ENCODE measurements at places on chromosomes 12 and 14.

DNA sequence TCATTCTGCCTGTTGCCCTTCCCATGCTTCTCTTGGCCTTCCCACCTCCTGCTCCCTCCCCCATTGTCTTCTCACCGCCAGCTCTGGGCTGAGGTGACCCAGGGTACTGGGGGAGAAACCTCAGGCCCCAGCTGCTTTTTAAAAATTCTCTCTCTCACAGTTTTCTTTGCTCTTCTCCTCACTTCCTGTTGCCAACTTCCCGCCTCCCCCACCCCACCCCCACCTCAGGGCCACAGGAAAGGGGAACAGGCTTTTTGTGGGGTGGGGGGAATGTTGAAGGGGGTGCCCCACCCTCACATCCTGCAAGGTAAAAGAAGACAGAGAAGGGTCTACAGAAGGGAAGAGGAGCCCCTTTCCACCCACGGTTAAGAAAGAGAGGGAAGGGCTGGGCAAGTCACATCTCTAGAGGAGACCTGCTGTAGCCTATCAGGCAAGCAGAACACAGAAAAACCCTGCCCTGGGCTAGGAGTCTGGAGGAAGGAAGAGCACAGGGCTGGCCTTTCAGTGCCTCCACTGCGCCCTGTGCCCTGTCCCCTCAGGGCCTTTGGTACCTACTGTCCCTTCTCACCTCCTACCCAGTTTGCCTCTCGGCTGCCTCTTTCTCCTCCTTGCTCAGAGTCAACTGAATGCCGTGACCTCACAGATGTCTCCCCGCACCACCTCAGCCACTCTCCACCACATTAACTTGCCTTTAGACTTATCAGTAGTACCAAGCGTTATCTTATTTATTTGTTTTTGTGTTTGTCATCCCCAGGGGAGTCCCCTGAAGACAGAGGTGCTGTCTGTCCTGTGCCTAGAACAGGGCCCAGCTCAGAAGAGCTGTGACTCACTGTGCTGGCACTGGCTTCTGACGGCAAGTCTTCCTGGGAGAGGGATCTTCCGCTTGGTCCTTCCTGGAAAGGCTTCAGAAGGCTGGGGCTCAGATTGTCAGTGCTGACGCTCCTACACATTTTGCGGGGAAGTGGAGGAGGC, 1.7 kb downstream of the ARHGAP9 start:
- DNase-seq, result peak; percentile 51

DNA sequence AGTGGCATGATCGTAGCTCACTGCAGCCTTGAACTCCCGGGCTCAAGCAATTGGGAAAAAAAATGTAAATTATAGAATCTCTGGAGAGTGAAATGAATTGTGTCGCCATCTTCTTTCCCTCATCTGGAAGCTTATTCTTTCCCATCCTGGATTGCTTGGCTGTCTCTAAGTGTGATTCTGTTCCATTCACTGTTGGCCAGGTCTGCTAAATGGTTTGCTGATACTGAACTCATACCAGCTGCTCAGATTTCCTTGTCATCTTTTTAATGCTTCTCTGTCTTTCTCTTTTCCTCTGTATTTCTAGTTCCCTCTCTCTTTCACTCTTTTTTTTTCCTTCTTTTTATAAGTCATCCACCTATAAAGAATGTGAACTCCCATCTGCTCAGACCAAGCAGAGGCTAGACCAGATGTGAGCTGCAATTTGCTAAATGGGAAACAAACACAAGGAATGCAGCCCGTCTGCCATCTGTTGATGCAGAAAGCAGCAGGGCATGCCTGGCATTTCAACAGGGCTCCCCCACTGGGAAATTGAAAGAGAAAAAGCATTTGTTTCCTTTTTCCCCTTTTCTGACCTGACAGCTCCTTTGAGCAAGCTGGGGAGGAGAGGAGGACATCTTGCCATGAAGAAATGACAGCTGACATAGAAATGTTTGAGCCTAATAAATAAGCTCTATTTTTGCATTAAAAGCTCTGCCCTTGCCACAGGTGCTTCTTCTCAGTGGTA, 1823.6 kb upstream of the FLRT2 start:
- DNase-seq, result no peak

DNA sequence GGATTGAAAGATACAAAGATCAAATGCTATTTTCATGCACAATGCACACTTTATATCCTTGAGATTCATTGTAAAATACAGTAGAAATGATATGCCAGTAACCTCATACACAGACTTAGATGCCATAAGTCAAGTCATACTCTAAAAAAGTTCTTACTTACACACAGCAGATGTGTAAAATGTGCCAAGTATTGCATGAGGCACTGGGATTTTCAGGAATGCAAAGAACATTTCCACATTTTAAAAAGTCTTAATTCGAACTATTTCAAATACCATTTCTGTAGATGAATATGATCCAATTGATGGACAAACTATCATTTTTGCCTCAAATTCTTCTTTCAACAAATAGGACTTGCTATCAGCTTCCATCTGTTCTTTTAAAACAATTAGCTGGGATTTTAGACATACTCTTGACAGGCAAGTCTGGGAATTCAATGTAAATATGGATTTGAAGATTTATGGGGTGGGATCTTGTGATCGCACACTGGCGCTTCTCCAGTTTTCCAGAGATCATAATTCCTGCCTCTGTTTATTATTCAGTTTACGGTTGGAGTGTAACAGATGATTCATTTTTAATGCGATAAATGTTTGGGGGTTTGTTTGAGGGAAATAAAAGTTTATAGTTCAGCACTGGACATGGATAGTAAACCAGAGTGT, 183.8 kb downstream of the PAX9 start:
- DNase-seq, result no peak

- DNase-seq, result no peak
Measured at GRCh38 chr12:82627799-82628198, 58.9 kb upstream of the TMTC2 start.

DNA sequence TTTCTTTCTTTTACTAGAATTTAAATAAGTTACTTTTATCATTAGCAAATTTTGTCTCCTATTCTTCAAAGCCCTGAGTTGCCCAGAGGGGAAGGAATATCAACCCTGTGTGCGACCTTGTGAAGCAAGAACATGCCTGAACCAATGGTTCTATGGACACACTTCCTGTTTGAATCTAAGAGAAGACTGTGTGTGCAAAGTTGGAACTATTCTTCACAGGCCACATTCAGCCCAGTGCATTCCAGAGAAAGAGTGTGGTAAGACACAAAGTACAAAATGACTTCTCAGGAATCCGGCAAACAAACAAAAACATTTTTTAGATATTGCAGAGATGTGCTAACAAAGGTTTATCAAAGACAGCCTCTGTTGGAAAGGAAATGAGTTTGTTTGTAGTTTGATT, 90.8 kb upstream of the PTPRQ start:
- no peak for DNase-seq
